Cerebellar cortex (tissue), 1 donor: ENCODE measurements at places on chromosomes 11 and 22.

DNA sequence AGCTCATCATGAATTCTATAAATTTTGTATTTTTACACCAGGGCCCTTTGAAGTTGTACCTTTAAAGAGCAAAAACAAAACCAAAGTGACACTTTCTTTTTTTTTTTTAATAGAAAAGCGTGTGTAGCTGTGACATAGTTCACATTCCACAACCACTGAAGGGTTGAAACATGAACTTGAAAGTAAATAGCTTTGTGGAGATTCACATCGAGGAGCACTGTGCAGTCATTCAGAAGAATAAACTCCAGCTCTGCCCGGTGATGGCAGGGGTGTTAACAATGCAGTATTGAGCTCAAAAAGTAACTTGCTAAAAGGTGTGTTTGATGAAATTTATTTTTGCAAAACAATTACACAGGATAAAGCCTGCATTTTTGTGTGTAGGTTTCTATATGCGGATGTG is 1166.2 kb downstream of the TBC1D22A start:
- DNase-seq = no peak

- no peak for DNase-seq
Observed at GRCh38 chr11:123570939-123571580, 83.4 kb downstream of the SCN3B start.

- DNase-seq = peak; percentile 52
Observed at GRCh38 chr11:1882265-1883238, 9.1 kb downstream of the PRR33 start.

DNA sequence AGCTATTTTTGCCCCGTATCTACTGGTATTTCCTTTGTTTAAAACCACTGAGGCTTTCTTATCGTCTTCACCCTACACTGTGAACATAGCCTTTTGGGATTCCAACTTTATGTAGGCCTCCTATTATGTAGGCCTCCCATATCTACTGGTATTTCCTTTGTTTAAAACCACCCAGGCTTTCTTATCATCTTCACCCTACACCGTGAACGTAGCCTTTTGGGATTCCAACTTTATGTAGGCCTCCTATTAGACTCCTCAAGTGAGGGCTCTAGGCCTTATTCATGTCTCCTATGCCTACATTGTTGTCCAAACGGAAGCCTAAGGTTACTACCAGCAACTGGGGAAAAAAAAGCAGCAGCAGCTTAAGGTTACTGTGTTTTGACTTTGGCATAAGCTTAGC is 23.7 kb downstream of the CEP295 start:
- DNase-seq = no peak

GRCh38 chr11:120676991-120677390 is 165.4 kb downstream of the GRIK4 start:
- DNase-seq = no peak

GRCh38 chr11:65430406-65431217 is 8.0 kb downstream of the NEAT1 start:
- DNase-seq = peak; percentile 56

DNA sequence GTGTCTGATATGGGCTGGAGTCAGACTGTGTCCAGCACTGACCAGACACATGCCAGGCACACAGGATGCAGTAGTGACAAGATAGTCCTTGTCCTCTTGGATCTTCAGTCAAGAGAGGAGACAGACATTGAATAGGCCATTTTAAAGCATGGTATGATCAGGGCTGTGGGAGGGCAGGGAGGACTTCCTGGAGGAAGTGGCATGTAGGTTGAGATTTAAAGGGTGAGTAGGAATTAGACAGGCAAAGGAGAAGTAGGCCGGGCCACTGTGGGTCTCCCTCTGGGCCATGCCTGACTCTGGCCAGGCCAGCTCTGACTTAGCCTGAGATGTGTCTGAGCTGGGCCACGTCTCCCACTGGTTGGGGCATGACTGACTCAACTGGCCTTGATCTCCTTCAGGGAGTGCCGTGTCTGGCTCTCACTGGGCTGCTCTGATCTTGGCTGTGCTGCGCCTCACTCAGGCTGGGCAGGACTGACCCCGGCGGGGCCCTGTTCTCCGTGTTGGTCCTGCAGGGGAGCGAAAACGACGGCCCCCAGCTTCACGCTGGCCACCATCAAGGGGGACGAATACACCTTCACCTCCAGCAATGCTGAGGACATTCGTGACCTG is 71.2 kb downstream of the MYO7A start:
- DNase-seq = no peak

- DNase-seq = peak; percentile 82
Observed at GRCh38 chr11:27470826-27471588, 1.6 kb downstream of the LGR4 start.

DNA sequence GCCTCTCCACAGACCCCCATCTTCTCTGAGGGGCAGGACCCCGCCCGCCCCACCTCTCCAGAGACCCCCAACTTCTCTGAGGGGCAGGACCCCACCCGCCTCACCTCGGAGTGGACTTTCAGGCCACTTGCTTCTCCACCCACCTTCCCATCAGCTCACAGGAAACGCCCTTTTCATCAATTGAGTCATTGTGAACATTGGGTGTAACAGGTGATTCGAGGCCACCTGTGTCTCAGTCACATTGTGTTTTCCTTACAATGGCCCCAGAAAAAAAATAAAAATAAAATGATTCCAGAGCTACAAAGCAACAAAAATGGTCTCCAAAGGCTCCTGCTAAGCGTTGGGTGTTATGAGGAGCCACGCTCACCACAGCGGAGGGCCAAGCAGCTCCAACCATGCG is 36.0 kb downstream of the BRD1 start:
- DNase-seq = no peak

- DNase-seq = no peak
Observed at GRCh38 chr11:134071306-134071705, 2.4 kb downstream of the JAM3 start.

- no peak for DNase-seq
Observed at GRCh38 chr11:10742460-10743208, 8.4 kb upstream of the CTR9 start.

- DNase-seq = peak; percentile 96
Observed at GRCh38 chr11:12086271-12087074, 23.9 kb upstream of the MICAL2 start.

- DNase-seq = no peak
Observed at GRCh38 chr11:27618281-27618915, 81.9 kb downstream of the BDNF start.

- DNase-seq = no peak
Observed at GRCh38 chr22:35821654-35822053, 104.0 kb downstream of the APOL5 start.

DNA sequence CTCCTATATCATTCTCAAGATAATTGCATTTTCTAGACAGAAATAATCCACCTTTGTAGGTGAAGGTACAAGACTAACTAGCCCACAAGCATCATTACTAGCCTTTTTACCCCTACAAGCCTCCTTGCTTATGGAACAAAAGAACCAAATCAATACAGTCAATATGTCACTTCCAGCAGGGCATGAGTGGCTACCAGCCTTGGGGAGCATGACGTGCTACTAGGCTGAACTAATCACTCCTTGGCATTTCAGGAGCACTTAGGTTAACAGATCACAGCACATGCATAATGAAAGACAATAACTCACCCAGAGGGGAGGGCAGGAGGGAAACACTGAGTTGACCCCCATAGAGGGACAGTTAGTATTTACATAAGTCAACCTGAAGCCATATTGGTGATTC is 2.7 kb downstream of the DRD2 start:
- DNase-seq = no peak

GRCh38 chr11:69301455-69302401 is 7.8 kb downstream of the MYEOV start:
- no peak for DNase-seq

- peak; percentile 77 for DNase-seq
Observed at GRCh38 chr11:78000193-78000592, 5.7 kb upstream of the INTS4 start.

DNA sequence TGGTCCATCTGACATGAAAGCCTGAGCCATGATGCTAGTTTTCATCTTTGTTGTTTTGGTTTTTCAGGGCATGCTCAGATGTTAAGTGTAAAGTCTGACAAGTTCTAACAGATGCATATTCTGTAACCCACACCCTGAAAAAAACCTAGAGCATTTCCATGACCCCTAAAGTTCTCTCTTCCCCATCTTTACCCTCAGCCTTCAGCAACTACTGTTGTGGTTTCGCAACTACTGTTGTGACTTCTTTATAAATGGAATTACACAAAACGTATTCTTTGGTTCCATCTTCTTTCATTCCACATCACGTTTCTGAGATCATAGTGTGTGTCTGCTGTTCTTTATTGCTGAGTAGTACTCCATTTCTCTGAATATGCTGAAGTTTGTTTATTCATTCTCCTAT is 65.1 kb upstream of the LDLRAD3 start:
- no peak for DNase-seq

- no peak for DNase-seq
Observed at GRCh38 chr11:26143566-26144290, 188.2 kb upstream of the ANO3 start.

DNA sequence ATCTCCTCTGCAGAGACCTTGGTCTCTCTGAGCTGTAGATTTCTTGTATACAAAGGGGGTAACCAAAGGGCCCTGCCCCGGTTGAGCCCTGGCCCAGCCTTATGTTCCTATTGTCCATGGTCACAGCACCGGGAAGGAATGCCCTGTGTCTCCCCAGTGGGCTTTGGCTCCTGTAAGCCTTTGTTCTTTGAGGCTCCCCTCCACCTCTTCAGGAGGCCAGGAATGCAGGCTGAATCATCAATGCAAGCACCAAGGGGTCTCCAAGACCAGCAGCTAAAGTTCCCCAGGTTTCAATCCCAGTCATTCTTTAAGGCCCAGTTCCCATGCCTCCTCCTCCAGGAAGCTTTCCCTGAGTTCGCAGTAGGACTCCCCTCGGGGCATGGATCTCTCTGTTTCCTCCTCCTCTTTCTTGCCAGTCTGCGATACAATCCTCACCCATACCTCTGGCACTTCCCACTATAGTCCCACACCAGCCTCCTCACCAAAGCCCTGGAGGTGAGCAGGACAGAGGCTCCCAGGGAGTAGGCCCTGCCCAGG is 29.2 kb upstream of the KLHL35 start:
- no peak for DNase-seq

DNA sequence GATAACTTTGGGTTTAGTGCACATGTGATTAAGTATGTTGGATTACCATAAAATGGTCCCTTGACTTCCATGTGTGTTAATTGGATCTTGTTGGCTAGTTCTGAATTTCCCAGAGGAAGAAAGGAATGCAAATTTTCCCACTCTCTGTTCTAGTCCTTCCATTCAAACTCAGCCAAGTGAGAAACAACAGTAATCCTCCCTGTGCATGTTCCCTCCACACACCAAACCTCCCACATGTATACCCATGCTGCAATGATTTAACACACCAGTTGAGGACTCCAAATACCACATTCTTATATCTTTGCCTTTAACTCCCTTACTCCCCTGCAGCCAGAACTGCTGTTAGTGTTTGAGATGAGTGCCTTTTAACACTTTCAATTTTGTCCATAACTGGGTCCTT is 1158.9 kb downstream of the DLG2 start:
- DNase-seq = no peak

DNA sequence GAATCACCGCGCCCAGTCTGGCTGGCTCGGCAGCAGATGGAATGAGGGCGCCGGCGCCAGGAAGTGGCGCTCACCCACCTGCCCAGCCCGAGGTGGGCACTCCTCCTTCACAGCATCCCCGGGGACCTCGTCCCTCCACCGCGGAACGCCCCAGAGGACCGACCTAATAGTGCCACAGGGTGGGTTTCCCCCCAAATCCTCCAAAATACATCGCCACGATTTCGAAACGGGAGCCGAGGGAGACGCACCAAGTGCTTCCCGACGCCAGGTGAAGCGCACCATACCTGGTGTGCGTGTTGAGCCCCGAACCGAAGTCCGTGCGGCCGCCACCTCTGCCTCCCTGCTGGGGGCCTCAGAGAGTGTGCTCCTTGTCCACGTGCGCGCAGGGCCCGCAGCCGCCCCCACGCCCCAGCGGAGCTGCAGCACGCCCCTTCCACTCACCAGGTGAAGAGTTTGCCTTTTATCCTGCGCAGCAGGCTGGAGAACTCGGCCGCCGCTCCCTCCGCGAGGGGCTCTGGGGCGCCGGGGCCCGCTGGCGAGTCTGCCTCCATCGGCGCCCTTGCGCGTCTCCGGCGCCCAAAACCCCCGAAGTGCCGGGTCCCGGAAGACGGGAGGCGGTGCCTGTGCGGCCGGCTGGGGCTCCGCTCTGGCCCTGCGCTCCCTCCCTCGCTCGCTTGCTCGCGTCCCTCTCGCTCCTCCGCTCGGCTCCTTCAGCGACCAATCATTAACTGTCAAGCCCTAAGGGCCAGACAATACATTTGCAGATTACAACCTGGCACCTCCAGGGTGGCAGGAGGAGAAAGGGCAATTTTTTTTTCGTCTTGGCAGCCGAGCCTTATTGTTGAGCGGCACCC is at the start of gene SLC35F2:
TSS of gene SLC35F2 (minus strand) at position 571 of the 854 bp plus-strand sequence. CDS start at position 551, 20 bp downstream.
- DNase-seq = peak; percentile 77

DNA sequence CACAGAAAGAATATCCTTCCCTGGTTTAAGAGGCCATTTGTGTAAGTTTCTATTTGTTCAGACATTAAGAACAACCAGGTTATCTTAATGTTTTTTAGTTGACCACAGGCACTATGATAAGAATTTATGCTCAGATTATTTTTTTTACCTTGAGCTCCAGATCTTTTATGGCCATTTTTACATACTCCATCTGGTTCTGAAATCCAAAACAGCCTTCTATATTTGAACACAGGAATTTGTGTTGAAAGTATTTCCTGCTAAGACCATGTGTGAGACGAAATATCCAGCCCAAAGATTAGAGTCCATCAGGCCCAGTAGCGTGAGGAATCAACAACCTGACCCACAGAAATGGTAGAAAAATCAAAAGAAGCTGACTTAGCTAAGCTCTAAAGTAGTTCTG is 569.9 kb upstream of the FAT3 start:
- DNase-seq = no peak

GRCh38 chr11:15093432-15093831 is 20.0 kb downstream of the CALCB start:
- no peak for DNase-seq

DNA sequence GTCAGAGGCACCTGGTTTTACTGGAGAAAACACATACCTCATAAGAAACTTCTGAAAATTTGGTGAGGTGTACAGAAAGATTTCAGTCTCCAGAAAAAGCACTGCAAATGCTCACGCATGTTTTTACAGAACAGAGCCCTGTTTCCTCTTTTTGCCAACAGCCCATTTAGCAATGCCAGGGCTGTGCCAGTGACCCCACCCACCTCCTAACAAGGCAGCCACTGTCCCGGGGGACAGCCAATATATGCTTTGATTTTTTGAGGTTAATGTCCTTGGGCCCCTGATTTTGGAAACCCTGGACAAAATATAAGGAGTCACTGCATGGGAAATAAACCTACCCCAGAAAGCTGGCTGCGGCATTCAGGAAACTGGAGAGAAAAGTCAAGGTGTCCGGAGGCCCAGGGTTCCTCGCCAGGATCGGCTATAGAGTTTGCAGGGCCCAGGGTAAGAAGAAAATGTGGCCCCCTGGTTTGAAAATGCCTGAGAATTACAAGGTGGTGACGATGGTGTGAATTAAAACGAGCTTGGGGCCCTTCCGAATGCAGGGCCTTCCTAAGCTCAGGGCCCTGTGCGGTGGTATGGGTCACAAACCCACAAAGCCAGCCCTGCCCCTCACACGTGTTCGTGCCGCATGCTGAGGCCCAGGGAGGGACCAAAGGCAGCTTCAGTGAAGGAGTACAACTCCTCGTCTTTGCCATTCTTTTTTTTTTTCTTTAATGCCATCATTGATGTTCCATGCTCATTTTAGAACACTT is 71.1 kb upstream of the WNT7B start:
- DNase-seq = peak; percentile 53
